Sciatic nerve (tissue), 2 donors: ENCODE measurements at places on chromosomes 7 and 10. TPM values are rescaled to one million over a fixed set of nuclear protein-coding genes. Genes with fewer than 3 reads are reported as not detected.
A peak's percentile ranks its signal among the peaks of the same experiment; 100 is the strongest.

The NSUN6 gene
- total RNA-seq, result 20.9 TPM

The UNCX gene
- total RNA-seq, result not detected

DNA sequence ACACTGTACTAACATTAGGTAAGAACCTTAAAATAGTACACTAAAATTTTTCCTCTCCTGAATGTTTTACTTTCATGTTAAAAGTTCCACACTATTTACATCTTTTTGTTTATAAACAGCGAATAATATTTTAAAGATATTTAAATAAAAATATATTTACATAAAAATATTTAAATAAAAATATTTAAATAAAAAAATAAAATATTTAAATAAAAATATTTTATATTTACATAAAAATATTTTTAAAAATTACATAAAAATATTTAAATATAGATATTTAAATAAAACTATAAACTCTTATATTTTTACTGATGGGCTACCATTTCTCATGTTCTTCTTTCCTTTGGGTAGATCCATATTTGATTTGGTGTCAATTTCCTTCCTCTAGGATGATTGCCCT, 619.0 kb downstream of the ANKRD7 start:
- DNase-seq, result no peak

DNA sequence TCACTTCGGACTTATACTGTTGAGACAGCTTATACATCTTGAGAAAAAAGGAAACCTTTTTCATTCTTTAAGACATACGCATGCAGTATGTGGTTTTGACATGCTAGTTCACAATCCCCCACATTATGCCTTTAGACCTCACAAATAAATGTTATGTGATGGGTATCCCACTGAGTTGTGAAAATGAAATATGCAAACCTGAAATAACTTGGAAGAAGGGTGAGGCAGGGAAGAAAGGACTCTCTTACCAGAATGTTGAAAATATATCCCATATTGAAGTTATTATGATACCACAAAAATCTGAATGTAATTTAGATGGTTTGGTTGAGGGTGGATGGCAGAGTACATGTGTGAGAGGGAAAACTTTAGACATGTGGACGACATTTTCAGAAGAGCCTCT, 379.8 kb downstream of the BBS9 start:
- no peak for DNase-seq

DNA sequence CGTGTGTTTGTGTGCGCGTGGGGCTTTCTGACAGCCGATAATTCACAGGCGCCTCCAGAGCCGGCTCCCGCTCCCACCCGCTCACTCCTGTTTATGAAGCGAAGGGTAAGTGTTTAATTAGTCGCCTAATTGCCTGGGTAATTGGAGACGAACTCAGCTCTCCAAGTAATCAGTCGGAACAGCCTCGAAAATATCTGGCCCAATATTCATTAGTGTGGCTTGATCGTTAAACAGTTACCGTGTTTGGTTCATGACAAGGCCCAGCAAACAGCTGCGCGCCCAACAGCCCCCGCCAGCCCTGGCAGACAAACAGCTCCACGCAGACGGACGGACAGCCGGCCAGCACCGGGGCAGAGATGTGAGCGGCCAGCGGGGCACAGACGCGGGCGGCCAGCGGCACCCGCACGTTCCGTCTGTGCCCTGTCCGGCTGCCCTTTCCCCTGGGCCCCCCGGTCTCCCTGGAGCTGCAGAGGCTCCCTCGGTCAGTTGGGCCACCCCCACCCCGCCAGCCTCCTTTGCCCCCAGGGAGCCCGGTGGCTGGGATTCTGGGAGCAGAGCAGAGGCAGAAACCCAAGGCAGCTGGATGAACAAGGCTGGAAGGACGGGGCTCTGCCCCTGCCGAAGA, 98.2 kb downstream of the UNCX start:
- no peak for DNase-seq

The LEP gene
- total RNA-seq, result 7.2 TPM

- no peak for DNase-seq
Observed at GRCh38 chr7:18520450-18521235, 25.1 kb downstream of the HDAC9 start.

DNA sequence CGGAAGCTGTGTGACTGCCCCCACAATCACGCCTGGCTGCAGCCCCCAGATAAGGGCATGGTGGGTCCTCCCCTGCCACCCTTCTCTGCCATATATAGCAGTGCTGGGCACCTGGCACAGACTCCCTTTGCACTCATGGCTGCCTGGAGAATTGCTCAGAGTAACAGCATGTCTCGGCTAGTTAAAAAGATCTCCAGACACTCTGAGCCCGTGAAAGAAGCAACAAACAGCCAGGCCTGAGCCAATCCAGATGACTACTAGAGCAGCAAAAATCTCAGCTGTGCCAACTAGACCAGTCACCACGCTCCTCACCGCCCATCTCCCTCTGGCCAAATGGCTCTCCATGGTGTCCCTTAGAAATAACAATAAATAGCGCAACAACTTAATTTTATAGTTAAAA, 71.3 kb downstream of the PARD3 start:
- DNase-seq, result no peak

GRCh38 chr7:22586786-22587140, 86.8 kb upstream of the STEAP1B start:
- no peak for DNase-seq

The NEURL1 gene
- 0.36 TPM for total RNA-seq

DNA sequence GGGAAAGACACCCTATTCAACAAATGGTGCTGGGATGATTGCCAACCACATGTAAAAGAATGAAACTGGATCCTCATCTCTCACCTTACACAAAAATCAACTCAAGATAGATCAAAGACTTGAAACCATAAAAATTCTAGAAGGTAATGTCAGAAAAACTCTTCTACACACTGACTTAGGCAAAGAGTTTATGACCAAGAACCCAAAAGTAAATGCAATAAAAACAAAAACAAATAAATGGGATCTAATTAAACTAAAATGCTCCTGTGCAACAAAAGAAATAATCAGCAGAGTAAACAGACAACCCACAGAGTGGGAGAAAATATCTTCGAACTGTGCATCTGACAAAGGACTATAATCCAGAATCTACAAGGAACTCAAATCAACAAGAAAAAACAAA, 504.2 kb upstream of the MBL2 start:
- DNase-seq, result no peak

The ZPBP gene
- total RNA-seq, result not detected

GRCh38 chr7:16933296-16934279, 51.8 kb upstream of the AGR3 start:
- DNase-seq, result no peak

DNA sequence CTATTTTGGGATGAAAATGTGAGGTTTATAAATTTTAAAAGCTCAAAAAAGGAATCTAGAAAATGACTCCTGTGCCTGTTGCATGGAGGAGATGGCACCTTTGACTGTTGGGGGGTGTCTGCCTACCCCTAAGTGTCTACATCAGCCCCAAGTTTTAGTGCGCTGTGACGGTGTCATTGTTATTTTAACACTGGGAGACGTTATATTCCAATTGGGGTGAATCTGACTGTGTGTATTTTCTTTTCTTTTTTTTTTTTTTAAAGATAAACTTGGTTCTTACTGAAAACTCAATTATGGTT, 517 bp downstream of the SRGN start:
- DNase-seq, result no peak

DNA sequence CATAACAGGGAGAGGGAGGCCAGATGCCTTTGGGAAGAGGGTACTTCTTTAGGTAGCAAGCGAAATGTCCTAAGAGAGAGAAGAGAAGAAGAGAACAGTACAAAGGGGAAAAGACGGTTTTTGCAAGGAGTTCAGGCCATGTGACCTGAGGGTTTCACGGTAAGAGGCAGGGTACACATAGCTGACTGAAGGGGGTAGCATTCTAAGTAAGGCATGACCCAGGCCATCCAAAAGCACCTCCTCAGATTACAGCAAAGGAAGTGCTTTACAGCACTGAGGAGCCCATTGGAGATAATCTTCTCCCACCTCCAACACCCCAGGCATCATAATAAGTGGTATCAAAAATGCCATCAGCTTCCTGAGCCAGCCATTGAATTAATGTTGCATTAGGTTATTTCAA, 258.2 kb upstream of the NPY start:
- DNase-seq, result no peak

DNA sequence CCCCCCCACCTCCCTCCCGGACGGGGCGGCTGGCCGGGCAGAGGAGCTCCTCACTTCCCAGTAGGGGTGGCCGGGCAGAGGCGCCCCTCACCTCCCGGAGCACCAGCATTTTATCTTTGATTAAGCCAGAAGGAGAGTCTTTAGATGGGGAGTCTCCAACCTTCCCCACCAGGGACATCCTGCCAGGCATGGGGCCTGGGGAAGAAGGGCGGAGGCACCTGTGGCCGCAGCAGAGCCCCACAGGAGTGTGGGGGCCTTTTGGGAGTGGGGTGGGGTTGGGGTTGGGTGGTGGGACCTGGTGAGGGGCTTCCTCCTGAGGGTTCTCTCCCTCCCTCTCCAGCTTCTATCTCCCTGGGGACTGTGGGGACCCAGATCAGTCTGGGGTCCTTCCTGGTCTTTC, 18.2 kb downstream of the ZNF783 start:
- no peak for DNase-seq

GRCh38 chr10:131167036-131167860, 144.3 kb downstream of the TCERG1L start:
- peak; percentile 45 for DNase-seq

DNA sequence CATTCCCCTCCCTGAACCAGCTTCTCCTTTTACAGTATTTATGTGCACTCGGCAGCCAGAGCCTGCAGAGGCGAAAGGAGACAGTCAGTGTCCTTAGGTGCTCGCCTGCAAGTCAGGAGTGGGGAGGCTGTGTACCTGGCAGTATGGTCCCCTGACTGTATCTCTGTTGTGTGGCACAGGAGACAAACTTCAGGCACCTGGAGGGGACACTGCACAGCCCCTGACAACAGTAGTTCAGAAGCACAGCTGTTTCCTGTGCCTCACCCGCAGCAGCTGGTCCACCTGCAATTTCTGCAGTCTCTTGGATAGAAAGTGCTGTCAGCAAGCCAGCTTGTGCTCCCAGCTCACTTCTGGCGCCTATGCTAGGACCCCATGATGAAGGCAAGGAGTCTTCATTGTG, 73.4 kb upstream of the LAMB4 start:
- DNase-seq, result no peak

The RNLS gene
- 5.5 TPM for total RNA-seq

The SLC16A12 gene
- 10.3 TPM for total RNA-seq

The CH25H gene
- 8.8 TPM for total RNA-seq

The MYOZ1 gene
- 1.1 TPM for total RNA-seq

DNA sequence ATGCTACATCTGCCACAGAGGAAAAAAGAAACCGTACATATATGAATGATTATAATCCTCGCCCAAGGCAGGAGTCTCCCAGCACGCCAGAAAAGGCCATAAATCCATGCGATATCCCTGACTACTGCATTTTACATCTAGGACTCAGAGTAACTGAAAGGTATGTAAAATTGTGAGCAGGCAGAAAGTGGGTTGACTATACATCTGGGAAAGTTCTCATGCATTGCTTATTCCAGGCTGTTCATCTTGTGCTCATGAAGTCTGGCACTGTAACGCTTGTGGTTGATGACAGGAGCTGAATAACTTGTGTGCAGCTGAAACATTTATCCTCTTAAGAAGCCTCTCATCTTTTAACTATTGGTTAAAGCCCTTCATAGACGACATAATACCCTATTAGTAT, 193.4 kb upstream of the STEAP4 start:
- no peak for DNase-seq

GRCh38 chr10:43196981-43197833, 59.0 kb downstream of the CSGALNACT2 start:
- peak; percentile 53 for DNase-seq

The PRLHR gene
- not detected for total RNA-seq

DNA sequence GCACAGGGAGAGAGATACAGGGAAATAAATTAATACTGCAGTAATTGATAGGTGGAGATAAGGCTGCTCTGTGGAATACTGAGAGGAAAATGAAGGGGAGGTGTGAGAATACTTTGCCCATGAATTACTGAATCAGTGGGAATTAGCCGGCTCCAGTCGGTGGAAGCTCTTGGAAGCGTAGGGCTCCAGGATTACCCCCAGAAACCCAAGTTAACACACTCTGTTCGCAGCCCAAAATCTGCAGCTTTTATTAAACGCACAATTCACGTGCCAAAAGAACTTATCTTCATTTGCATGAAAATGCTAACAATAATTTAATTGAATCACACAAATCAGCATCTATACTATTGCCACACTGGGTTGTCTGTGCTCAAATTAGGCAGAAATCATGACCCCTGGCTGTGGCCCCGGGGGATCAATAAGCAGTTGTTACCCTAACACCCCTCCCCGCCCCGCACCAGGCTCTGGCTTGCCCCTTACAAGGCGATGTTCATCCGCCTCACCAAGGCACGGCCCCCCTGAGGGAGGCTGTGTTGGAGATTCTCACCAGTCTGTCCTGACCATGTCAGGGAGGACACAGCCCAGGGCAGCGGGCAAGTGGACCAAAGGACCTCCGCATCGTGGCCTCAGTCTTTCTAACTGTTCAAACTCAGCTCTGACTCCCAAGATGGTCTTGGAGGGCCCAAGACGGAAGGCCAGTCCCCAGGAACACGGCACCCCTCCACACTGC, 48.4 kb upstream of the MGMT start:
- no peak for DNase-seq

The PPP1R3C gene
- 10.9 TPM for total RNA-seq

DNA sequence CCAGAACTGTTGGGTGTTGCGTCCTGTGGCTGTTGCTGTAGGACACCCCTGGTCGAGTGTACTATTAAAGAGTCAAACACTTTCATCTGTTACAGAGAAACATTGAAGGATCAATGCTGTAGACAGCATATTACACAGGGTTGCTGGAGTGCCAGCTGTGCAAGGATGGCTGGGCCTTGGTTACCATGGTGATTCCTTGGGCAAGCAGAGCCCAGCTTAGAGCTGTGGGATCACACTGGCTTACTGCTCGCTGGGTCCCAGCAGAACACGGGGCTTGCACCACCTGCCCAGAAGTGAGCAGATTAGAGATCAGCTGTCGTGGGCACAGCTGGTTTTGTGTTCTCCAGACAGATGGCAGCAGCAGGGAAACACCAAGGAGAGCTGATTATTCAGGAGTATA, 76.0 kb downstream of the GPR141 start:
- DNase-seq, result no peak

- DNase-seq, result no peak
Observed at GRCh38 chr7:117193564-117193963, 129.3 kb downstream of the WNT2 start.

GRCh38 chr7:46153583-46153950, 232.5 kb upstream of the IGFBP3 start:
- DNase-seq, result no peak

The CHST15 gene
- 31.7 TPM for total RNA-seq

GRCh38 chr10:29377333-29377961, 88.6 kb downstream of the LYZL1 start:
- DNase-seq, result no peak

The GIMAP4 gene
- 52.8 TPM for total RNA-seq

The DLG5 gene
- 31.3 TPM for total RNA-seq

- no peak for DNase-seq
Observed at GRCh38 chr10:58932126-58932525, 244.3 kb upstream of the PHYHIPL start.

The SPDYE2B gene
- total RNA-seq, result not detected

The LRRD1 gene
- total RNA-seq, result not detected

- no peak for DNase-seq
Observed at GRCh38 chr10:109838592-109839244, 84.6 kb downstream of the XPNPEP1 start.

The SCIN gene
- 9.8 TPM for total RNA-seq

The AEBP1 gene
- total RNA-seq, result 236 TPM
